Body of pancreas (tissue), 4 donors: ENCODE measurements at places on chromosomes 7 and 10. TPM values are rescaled to one million over a fixed set of nuclear protein-coding genes. Genes with fewer than 3 reads are reported as not detected.

Gene TMEM273
- total RNA-seq = 4.3 TPM

Gene GATAD1
- total RNA-seq = 38.4 TPM

Gene ASB4
- not detected for total RNA-seq

Gene CABCOCO1
- total RNA-seq = not detected

Gene ZNF488
- total RNA-seq = not detected

Gene ADAM8
- 4.6 TPM for total RNA-seq

Gene AMPH
- total RNA-seq = 14.2 TPM

Gene MRLN
- total RNA-seq = not detected

Gene EEPD1
- 24.1 TPM for total RNA-seq

Gene FAM131B
- 0.26 TPM for total RNA-seq

DNA sequence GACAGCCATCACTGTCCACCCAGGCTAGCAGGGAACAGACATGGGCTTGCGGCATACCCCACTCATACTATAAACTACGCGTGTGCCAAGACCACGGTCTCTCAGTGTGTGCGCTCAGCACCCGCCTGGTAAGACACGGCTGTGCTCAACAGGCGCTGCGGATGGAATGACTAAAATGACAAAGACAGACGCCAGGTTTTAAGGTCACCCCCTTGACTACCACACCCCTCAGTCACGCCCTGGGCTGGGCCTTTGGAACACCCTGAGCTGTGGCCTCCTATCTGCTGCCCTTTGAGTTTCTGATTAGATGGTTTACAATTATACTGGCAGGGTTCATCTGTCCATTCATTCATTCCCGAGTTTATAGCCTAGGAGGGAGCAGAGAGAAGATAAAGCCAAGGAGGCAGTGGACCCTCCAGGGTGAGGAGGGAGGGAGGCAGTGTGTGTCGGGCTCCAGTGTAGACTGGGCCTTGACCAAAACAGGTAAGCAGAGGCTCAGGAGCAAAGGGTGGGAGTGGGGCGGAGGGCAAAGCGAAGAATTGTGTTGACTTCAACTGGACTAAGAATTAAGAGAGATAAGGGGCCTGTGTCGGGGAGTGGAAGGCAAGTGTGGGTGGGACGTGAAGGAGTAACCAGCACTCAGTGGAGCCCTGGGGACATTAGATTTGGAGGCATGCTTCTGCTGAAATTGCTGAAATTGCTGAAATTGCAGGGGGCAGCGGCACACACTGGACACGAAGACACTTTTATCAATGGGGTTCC is 35.0 kb downstream of the TNS3 start:
- DNase-seq = no peak

DNA sequence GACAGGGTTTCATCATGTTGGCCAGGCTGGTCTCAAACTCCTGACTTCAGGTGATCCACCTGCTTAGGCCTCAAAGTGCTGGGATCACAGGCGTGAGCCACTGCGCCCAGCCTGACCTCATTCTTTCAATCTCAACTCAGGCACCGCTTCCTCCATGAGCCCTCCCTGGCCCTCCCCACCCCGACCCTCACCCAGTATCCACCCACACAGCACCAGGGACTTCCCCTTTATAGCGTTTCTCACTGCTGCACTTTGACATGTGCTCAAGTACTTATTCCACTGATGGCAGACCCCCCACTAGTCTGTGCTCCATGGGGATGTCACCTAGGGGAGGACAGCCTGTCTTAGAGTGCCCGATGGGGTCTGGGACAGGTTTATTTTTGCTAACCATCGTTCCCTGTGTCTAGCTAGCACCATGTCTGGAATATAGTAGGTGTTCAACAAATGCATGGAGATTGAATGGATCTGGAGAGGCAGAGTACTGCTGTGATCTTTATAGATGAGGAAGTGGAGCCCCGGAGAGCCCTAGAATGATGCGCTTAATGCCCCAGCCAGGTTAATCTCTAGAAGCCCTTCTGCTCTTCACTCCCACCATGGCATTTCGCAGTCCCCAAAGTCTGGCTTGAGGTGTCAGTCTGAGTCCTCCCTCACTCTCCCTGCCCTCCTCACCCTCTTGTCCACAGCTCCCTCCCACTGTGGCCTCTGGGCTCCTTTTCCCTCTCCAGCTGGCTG is 258.8 kb downstream of the RPS24 start:
- no peak for DNase-seq

DNA sequence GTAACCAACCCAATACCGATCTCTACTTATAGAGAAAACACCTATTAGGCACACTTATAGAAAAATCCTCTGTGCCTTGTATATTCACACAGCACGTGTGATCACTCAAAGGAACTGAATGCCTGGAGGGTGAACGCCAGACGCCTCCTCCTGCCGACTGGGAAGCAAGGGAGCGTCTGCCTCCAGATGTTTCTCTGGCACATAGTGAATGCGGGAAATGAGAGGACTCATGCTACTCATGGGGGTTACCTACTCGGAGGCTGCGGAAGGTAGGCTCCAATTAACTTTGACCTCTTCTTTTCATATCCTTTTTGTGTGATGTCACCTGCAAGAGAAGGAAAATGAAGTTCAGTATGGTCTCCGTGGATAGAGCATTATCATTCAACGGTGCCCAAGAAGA is 203.3 kb downstream of the DIP2C start:
- no peak for DNase-seq

- DNase-seq = peak; percentile 27
Measured at GRCh38 chr10:70508912-70509756, 30.6 kb downstream of the PALD1 start.

GRCh38 chr10:43409385-43410109 is 561 bp upstream of the HNRNPF start:
- DNase-seq = peak; percentile 51

GRCh38 chr7:150971242-150972022 is 6.7 kb downstream of the KCNH2 start:
- peak; percentile 48 for DNase-seq

GRCh38 chr7:87498893-87499292 is 23.4 kb upstream of the ABCB4 start:
- no peak for DNase-seq

- no peak for DNase-seq
Measured at GRCh38 chr7:128861957-128862570, 592 bp upstream of the ATP6V1F start.

GRCh38 chr10:106181501-106181900 is 983.0 kb downstream of the SORCS1 start:
- DNase-seq = peak; percentile 2

- peak; percentile 37 for DNase-seq
Measured at GRCh38 chr10:98268694-98269431, 869 bp upstream of the LOXL4 start.

GRCh38 chr10:116185199-116185867 is 87.7 kb downstream of the GFRA1 start:
- no peak for DNase-seq

DNA sequence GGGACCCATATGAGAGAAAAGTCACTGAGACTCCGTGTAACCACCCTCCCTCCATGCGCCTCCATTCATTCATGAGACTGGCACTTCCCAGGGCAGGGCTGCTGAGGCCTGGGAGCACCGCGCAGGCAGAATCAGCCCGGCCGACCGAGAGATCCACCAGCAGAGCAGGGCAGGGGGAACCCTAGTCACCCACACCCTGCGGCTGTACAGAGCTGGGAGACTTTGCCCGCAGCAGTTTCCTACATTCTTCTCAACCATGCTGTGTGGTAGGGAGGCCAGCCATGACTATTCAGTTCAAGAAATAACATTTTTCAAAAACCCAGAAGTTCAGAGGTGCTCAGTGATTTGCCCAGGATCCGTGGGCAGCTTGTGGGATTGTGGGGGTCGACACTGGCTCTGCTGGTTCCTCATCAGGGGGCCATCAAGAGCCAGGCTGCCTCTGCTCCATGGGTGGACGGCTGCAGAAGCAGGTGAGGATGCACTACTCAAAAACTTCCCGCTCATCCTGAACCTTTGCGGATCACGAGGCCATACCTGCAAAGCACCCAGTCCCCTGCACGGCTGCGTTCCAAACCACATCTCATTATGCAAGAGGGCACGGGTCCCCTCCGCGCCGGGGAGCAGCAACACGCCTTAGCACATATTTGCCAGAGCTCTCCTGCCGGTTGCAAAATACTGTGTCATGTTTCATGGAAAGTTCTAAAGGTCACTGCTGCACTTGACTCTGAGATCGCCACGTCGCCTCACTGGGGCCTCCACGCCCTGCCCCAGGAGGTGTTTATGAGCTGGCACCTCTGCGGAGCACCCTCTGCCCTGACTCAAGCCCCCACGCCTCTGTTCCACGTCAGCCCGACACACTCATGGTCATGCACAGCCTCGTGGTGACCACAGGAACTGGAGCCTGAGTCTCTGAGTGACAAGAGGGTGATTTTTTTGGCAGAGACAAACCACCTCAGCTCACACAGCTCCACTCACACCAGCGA is 132.0 kb downstream of the PRKAG2 start:
- DNase-seq = peak; percentile 76

- DNase-seq = no peak
Measured at GRCh38 chr7:20307901-20308300, 22.8 kb upstream of the ITGB8 start.

DNA sequence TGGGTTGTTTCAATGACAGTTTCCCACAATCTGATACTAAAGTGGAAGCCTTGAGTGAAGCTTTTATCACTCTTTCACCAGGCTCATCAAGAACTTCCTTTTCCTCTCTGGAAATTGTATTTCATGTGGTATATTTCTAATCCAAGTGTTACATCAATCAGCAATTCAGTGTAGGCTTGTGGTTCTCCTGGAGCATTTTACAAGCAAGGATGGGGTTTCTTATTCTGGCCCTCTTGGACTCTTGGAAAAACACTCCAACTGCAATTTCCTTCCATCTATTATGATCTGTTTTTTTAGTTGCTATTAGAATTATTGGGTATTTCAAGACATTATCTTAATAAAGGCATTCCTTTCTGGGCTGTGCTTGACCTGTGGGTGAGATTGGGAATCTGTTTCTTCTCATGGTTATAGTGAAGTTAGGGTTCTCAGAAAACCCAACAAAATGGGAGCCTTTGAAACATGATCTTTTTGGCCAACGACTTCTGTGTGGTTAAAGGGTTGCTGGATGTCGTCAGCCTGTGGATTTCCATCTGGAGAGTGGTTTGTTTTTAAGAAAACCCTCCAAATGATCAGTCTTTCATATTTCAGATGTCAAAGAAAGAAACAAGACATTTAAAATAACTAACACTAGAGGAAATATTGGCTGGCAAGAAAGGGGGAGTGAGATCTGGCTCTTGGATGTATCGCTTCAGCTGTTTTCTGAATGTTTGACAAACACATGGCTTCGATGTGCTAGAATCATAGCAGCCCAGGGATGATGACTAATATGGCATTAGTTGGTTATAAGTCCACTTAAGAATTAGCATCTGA is 540.2 kb downstream of the LRMDA start:
- DNase-seq = no peak

DNA sequence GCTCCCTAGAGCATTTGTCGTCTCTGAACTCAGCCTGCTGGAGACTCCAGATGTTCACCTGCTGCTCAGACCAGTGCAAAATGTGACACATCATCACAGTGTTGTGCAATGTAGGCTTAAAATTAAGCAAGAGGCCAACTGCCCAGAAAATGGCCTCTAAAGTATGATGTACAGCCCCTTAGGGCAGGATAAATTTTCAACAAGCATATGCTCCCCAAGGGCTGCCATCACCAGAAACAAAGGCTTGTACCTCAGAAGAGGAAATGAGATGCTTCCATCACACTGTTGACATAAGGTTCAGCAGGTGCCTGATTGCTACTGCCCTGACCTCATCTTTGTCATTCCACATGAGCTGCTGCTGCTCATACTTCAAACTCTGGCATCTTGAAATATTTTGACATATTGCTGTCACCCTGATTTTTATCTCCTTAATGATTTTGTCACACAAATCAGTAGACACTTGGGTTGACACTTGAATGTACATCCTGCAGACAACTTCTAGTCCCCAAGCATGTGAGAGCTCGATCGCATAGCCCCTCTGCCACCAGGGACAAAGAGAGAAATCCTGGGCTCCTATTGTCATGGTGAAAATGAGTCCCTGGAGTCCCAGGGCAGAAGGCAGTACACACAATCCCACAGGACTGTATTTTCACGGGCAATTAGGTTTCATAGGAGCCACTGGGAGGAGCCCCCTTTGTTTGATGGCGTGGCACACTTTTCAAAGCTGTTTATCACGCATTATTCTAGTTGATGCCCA is 219.7 kb upstream of the STK17A start:
- DNase-seq = no peak

- no peak for DNase-seq
Measured at GRCh38 chr10:50522908-50523307, 100.8 kb downstream of the SGMS1 start.

DNA sequence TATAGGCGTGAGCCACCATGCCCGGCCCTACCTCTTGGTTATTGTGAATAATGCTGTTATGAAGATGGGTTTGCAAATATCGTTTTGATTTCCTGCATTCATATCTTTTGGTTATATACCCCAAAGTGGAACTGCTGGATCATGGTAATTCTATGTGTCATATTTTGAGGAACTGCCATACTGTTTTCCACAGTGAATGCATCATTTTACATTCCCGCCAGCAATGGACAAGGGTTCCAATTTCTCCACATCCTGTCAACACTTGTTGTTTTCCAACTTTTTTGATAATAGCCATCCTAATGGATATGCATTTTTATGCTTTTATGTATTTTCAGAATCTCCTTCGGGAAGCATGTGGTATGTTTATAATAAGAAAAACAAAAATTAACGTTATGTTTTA is 128.2 kb downstream of the KCNMA1 start:
- no peak for DNase-seq

- DNase-seq = no peak
Measured at GRCh38 chr10:99410876-99411275, 19.5 kb downstream of the GOT1 start.

DNA sequence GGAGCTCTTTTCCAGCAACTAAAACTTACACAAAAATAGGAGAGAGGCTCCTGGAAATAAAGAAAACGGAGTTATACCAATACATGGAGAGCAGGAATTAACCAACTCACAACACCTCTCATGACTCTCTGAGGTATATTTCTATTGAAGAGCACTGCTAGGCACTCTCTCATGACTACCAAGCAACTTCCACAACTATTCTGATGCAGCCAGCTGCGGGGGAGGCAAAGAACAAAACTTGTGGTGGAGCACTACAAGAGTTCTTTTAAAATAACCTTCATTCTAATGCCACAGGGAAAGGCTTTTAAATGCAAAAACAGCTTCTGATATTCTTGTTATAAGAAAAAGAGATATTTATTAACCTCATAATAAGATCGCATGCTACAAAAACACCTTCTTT is 140.7 kb downstream of the SLC25A13 start:
- DNase-seq = no peak

DNA sequence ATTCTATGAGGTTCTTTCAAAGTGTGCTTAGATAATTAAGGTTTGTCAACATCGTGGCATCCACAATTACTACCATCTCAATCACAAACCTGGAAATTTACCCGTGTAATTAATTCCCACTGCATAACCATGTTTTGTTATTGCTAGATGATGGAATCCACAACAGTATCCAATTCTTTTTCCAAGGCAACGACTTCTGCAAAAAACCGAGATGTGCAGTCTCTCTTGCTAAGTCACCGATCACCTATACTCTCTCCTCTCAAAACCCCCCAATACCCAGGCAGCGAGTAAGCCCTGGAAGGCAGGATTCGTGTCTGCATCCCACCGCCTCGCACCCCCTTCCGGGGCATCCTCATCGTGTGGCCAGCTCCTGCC is 678 bp upstream of the EIF4H start:
- no peak for DNase-seq

GRCh38 chr10:62724465-62724864 is 80.1 kb upstream of the ADO start:
- DNase-seq = no peak
